ENCODE measurements at places on chromosomes 1 and 21.
A peak's percentile ranks its signal among the peaks of the same experiment; 100 is the strongest.

- DNase-seq = no peak
Measured at GRCh38 chr21:42616446-42616845, 37.0 kb upstream of the PDE9A start.

DNA sequence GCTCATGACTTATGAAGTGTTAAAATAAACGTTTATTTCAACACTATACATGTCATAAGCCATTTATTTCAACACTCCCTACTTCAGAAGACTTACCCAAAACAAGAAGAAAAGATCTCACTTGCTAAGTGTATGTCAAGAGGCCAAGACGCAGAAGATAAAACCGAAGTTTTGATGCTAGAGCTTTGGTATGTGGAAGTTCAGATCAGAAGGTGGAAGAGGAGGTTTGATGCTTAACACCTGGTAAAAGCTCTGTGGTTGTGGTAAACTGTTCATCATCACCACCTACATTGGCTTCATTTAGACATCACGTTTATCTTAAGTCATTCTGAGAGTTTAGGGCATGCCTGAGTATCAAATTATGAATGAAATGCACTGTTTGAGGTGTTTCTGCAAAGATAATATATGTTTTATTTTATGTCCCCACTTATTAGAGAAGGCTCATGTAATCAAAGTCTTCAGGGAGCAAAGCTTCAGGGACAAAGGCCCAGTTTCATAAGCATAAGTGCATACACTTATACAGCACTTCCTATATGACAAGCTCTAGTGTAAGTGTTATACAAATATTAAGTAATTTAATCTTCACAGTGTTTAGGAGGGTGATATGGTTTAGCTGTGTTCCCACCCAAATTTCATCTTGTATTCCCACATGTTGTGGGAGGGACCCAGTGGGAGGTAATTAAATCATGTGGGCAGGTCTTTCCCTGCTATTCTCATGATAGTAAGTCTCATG lies 533.3 kb downstream of the PTBP2 start:
- no peak for DNase-seq

DNA sequence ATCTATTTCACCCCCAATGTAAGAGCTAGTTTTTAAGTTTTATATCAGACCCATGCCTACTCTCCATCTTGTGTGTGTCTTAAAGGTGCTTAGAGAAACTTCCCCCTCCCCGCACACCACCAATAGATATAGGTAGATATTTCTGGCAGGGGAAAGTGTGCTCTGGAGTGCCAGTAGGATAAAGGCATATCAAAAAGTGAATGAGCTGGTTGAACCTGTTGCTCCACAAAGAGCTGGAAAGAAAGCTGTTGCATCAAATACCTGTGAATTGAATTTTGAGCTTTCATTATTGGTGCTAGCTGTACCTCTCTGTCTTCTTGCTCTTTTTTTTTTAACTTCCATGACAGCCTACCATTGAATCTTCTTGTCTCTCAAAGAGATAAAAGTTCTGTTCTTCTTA lies 32.8 kb downstream of the ARID1A start:
- no peak for DNase-seq

- peak; percentile 74 for DNase-seq
Measured at GRCh38 chr1:165914136-165914798, 86.9 kb downstream of the UCK2 start.

GRCh38 chr1:37475380-37476086 lies 1.2 kb downstream of the ZC3H12A start:
- DNase-seq = no peak

GRCh38 chr1:159508951-159509350 lies 26.9 kb downstream of the OR10J5 start:
- DNase-seq = no peak

DNA sequence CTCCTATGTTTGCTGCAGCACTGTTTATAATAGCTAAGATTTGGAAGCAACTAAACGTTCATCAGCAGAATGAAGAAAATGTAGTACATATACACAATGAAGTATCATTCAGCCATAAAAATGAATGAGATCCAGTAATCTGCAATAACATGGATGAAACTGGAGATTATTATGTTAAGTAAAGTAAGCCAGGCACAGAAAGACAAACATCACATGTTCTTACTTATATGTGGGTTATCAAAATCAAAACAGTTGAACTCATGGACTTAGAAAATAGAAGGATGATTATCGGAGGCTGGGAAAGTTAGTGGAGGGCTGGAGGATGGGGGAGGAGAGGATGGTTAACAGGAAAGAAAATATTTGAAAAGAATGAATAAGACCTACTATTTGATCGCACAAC lies 1017.6 kb downstream of the KCNT2 start:
- no peak for DNase-seq

DNA sequence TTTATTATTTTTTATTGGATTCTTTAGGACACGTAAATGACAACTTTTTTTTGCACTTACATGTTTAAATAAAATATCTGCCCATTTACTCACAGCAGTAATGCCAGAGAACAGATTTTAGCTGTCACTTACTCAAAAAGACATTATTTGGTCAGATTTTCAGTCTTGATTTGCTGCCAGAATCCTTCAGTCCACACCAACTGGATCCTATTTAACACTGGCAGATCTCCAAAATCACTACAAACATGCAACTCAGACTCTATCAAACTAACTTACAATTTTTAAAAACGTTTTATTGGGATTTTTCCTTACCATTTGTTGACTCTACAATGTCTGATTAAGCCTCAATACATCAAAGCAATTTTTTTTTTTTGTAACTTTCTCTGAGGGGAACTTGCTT lies 11.1 kb downstream of the ATP6V1G3 start:
- peak; percentile 77 for DNase-seq

DNA sequence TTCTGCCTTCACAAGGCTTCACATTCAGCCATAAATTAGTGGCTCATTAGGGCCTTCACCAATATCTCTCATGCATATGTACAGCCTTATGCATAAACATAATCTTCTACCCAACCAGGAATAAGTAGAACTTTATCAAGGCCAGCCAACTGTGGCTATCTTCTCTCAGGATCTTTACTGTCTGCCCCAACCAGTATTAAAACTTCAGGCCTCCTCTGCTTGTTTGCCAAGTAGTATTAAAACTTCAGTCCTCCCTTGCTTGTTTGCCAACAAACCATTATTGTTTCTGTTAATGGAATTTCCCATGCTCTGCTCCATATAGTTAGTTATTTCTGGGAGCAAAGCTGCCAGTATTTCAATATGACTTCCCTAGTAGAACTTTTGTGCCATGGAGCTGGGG lies 80.1 kb downstream of the SLC5A9 start:
- DNase-seq = no peak

Measured in AG09309 (cell line).